ENCODE measurements at places on chromosomes 11 and 22.

DNA sequence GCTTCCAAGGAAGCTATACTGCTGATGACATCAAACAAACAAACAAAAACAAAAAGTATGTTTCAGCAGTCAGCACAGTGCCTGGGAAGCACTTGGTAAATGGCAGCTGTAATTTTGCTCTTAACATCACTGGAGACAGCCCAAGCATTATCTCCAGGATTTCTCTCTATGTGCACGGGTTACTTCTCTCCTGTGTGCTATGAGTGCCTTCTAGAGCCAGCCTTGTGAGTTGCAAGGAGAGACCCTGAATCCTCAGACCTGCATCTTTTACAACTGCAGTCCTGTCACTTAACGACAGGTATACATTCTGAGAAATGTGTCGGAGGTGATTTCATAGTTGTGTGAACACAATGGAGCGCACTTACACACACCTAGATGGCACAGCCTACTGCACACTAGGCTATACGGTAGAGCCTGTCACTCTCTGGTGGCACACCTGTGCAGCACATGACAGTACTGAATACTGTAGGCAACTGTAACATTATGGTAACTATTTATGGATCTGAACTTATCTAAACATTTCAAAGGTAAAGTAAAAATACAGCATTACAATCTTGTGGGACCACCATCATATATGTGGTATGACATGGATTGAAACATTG lies 662.5 kb upstream of the B3GAT1 start:
- DNase-seq = no peak

GRCh38 chr11:115993590-115993989 lies 489.4 kb upstream of the CADM1 start:
- no peak for DNase-seq

DNA sequence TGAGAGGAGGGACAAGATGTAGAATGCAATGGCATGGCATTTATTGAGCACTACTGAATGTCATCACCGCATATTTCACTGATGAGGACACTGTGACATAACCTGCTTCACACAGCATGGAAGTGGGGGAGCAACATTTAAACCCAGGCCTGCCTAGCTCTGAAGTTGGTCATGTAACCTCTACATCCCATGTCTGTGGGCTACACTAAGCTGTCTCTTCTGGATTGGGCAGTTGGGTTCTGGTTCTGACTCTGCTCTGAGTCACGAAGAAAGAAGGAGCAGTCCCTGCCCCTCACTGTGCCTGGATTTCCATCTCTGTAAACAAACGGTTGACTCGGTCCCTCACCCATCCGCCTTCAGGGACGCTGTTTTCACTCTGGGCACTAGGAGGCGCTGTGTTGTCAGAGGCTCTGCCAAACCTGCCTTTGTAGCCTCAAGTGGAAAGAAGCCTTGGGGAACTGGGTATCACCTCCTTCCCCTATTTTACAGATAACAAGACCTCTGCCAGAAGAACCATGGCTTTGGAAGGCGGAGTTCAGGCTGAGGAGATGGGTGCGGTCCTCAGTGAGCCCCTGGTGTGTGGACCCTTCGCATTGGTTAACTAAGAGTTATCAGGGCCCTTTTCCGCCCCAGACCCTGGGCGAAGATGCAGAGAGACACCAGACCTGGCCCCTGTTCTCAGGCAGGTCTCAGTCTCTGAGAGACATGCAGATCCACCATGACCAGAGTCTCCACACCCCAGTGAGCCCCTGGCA lies 12.7 kb upstream of the ARHGEF17 start:
- DNase-seq = peak; percentile 80

DNA sequence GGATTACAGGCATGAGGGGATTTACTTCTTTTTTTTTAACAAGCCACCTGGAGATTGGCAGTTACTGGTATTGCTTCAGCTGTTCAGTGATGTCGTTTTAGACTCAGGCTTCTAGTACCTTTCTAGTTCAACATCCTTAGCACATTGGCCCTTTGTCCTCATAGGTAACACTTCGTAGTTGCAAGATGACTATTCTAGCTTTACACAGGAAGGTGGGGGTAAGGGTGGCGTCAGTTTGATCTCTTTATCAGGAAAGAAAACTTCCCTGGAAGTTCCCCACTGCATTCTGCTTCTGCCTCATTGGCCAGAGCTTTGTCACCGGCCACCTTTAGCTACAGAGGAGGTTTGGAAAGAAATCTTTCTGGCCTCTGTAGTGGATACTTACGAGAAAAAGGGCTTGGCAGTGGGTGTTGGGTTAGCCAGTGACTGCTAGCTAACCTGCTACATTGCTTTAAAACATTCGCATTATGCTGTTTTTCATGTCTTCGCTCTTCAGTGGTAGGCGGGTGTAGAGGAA lies 40.7 kb downstream of the SFI1 start:
- no peak for DNase-seq

DNA sequence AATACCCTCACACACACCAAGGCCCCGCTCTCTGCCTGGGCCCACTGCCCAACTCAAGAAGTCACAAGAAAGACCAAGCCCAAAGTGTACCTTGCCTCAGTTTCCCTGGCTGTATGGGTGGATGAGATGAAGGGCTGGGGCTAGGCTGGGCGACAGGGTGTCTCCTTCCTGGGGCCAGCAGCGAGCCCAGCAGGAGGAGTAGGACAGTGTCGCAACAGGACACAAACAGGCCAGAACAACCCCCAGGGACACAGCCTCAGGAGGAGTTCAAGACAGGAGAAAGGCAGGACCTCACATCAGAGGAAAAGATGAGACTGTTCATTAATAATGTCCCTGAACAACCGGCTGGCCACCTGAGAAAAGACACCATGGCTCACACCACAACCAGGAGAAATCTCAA lies 13.3 kb downstream of the CSNK1E start:
- no peak for DNase-seq

DNA sequence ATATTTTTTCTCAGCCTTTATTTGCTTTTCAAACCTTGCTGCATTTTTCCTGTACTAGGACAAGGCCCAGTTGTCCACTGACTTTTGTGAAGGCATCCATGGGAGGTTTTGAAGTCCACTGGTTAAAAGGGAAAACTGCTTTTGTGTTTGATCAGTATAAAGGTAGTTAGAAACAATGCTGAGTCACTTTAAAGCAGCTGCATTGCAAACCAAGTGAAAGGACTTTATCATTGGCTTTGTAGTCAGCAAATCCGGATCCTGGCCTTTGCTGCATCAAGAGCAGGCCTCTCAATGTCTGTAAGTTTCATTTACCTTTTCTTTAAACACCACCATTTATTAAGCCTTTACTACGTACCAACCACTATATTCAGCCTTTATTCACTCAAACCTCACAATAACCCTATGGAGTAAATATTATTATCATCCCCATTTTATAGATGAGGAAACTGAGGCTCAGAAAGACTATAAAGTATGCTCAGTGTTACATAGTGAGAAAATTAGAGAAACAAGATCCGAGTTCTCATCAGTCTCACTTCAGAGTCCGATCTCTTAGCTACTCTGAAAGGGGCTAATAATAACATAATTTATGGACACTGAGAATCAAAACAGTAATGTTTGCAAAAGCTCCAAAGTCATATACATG lies 60.6 kb upstream of the HSD17B12 start:
- DNase-seq = no peak

DNA sequence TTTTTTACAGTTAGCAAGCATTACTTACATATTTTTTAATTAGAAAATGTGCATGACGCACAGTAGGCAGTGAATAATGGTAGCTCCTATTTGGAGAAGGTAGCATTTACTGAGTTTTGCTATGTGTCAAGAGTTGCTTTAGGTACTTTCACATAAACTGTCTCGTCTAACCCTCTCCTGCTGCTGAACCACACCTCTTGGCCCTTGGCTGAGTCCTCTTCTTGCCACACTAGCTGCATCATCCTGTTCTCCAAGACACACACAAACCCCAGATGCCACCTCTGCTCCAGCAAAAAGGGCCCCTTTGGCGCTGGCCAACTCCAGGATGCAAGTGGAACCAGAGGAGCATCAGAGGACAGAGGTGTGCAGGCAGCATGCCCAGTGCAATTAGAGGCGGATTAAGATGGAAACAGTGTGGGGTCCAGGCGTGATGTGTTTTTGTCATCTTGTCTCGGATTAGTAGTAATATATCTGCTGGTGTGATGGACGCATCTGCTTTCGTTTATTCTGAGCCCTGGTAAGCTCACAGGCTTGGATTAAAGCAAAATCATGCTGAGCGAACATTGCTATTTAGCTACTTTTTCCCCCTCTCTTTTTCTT lies 367.0 kb upstream of the CADM1 start:
- no peak for DNase-seq

DNA sequence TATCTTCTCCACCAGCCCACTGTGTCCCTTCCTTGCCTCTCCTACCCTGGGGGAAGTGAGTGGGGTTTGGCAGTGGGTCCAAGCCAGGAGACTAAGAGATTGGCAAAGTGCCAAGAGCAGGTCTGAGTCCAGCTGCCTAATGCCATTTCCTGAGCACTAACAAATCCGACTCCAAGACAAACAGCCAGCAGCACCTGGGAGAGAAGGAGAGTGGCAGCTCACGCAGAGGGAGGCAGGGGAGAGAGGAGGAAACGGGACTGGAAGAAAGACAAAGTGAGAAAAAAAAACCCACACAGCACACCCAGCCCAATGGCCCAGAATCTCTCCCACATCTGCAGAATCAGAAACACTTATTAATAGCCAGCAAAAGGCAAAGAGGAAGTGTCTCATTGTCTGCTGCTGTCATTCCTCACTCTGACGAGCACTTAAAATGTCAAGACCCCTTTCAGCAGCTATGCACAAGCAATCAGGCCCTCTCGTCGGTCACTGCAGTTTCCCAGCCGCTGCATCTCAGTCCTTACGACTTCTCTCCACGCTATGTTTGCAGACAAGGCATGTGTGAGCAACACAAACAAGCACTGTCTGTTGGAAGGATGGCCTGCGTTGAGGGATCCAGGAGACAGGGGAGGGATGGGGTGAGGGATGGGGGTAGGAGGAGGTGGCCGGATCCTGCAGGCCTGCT lies 558.4 kb upstream of the CADM1 start:
- no peak for DNase-seq

GRCh38 chr11:43067681-43068080 lies 244.1 kb upstream of the API5 start:
- no peak for DNase-seq

GRCh38 chr11:9977554-9977953 lies 313.7 kb downstream of the SWAP70 start:
- no peak for DNase-seq

DNA sequence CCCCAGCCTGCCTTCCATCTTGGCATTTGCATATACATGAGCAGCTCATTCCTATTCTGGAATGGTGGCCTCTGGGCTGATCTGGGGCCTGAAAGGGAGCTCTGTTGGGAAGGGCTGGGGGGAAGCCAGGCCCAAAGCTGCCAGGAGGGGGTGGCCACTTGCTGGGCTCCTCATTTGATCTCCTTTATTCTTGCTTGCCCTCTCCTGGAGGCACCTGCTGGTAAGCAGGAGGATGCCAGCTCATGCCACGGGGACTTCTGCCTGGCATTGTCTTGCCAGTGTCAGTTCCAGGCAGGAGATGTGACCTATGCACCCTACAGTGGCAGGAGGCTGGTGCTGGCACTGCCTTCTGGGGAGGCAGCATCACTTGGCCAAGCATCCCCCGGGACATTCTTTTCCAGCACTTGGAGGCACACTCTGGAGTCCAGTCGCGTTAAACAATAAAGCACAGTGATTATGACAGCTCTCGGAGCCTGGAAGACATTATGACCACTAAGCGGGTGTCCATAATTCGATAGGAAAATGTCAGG lies 128.3 kb downstream of the NTM start:
- no peak for DNase-seq

GRCh38 chr22:33579448-33580093 lies 340.7 kb downstream of the LARGE1 start:
- DNase-seq = peak; percentile 75

DNA sequence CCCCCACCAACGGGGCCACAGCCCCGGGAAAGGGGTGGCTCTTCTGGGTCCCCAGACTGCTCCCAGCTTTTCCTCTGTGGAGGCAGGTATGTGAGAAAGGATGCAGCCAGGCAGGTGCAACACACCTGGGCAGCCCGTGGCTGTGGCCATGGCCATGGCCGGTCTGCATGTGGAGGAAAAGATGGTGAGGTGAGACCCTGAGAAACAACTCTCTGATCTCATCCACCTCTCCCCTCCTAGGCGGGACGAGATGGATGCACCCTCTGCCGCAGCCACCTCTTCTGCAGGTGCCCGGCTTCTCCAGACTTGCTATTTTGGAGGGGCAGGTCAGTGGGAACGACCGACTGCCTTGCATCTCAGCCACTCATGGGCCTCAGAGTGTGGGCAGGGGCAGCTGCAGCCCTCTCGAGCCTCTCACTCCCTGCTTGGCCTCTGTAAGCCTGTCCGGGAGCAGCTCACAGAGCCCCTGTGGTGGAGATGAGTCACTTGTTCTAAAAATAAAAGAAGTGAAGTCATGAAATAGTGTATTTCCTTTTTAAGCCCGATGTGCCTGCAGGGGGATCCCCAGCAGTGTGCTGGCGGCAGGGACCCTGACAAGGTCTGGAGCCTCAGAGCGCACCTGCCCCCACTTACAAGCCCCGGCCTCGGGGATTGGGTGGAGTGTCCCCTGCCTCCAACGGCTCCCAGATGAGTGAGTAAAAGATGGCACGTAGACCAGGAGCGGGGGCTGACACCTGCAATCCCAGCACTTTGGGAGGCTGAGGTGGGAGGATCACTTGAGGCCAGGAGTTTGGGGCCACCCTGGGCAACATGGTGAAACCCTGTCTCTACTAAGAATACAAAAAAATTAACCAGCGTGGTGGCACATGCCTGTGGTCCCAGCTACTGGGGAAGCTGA lies 10.7 kb downstream of the SMIM38 start:
- no peak for DNase-seq

DNA sequence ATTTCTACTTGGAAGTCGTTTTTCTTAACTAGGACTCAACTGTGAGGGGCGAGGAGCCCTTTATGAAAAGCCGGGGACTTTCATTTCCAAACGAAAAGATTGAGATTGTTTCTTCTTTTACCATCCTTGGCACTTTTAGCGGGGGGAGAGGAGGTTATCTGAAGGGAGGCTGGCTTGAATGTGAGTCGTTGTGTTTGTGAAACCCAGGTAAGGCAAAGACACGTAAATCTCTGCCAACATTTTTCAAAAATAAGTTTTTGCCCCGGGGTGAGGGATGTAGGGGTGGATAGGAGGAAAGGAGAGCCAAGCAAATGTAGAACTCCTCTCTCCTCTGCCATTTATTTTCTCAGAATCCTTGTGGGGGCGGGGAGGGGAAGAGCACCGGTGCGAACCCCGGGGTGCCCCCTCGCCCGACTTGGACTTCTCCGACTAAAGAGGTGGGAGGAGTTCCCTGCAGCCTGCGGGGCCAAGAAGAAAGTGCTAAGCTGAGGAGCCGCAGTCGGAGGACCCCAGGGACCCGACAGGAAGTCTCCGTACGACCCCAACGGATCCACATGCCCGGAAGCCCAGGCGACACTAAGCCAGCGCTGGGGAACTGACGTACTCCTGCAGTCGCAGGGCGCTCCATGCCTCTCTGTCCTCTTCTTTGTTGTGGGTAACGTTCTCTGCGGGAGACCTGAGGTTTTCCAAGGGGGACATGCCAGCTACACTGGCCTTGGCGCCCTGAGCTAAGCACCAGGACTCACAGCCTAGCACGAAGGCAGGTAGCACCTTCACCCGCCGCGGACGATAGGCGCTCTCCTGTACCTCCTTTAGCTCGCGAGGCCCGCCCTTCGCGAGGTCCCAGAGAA lies 2.4 kb upstream of the WT1 start:
- DNase-seq = no peak

Measured in sciatic nerve (tissue), 2 donors.